ENCODE measurements at places on chromosomes 5 and 9.
A peak's percentile ranks its signal among the peaks of the same experiment; 100 is the strongest.

DNA sequence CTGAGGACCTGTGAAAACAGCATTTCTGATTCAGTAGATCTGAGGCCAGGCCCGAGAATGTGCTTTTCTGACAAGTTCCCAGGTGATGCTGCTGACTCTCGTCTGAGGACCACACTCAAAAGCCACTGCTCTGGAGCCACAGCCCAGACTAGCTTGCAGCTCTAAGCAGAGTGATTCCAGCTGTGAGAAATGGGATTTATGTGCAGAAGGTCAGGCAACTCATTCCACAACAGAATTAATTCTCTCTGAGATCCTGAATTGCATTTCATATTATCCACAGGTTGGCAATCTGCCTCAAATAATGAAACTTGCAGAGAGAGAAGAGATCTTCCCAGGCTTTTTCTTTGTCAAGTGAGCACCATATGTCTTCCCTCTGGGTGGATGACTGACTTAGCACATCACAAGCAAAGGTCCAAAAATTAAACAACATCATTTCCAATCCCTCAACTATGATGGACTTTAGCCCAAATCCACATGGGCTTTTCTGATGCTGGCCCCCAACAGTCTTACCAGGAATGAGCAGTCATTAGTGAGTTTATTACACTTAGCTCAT lies 140.2 kb downstream of the ALDH1A1 start:
- no peak for DNase-seq

- no peak for DNase-seq
These were observed 892.2 kb upstream of the ACO1 start for GRCh38 chr9:31492229-31492628.

- DNase-seq = no peak
These were observed 1.6 kb downstream of the FSTL4 start for GRCh38 chr5:133610489-133611356.

DNA sequence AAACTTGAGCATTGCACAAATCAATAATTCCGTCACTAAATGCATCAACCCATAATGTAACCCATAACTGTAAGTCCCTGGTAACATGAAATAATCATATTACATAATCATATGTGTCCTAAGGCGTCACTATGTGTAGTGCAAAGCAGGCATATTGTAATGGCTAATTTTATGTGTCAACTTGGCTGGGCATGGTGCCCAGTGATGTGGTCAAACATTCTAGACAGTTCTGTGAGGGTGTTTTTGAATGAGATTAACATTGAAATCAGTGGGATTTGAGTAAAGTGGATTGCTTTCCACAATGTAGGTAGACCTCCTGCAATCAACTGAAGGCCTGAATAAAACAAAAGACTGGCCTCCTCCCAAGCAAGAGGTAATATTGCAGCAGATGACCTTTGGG lies 794.4 kb upstream of the ACO1 start:
- DNase-seq = no peak

- DNase-seq = no peak
These were observed 26.4 kb downstream of the PTGR1 start for GRCh38 chr9:111572950-111573604.

DNA sequence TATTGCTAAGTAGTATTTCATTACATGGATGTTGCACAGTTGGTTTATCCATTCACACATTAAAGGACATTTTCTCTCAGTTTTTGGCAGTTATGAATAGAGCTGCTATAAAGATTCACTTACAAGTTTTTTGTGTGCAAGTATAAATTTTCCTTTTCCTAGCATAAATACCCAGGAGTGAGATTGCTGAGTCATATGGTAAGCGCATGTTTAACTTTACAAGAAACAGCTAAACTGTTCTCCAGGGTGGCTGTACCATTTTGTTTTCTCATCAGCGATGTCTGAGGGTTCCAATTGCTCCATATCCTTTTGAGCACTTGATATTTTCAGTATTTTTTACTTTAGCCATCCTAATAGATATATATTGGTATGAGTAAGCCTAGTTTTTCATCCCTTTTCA lies 16.4 kb upstream of the ABCA1 start:
- no peak for DNase-seq

DNA sequence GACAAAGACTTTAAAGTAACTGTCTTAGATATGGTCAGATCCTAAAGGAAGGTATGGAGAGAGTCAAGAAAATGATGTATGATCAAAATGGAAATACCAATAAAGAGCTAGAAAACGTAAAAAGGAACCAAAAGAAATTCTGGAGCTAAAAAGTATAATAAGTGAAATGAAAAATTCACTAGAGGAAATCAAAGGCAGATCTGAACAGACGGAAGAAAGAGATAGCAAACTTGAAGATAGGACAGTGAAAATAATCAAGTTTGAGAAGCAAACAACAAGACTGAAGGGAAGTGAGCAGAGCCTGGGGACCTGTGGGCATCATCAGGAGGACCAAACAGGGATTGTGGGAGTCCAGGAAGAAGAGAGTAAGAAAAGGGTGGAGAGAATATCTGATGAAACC lies 115.4 kb downstream of the EHMT1 start:
- no peak for DNase-seq

DNA sequence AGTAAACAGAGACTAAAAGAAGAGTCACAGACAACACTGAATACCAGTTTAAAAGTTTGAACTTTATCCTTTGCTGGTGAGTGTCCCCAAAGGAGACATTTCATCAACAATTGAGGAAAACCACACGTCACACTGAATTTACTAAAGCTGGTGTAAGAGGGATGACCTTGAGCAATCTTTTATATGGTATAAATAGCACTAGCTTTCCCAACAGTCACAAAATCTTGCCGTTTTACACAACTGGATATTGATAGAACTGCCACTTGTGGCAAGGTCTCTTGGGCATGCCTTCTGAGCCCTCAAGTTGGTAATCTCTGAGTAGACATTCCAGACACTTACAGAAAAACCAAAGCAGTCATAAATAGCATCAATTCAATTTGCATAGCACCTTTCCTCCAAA lies 311.5 kb upstream of the TARS1 start:
- DNase-seq = no peak

- peak; percentile 2 for DNase-seq
These were observed 174.6 kb downstream of the RFK start for GRCh38 chr9:76219560-76220151.

- DNase-seq = no peak
These were observed 405.5 kb downstream of the PDE4D start for GRCh38 chr5:59487772-59488729.

- no peak for DNase-seq
These were observed 39.7 kb downstream of the ACTL7B start for GRCh38 chr9:108816037-108816436.

- DNase-seq = peak; percentile 48
These were observed 43.6 kb upstream of the RAD23B start for GRCh38 chr9:107239474-107239873.

- no peak for DNase-seq
These were observed 1891.7 kb upstream of the WWC1 start for GRCh38 chr5:166399781-166400180.

- no peak for DNase-seq
These were observed 804 bp downstream of the TTC39B start for GRCh38 chr9:15306068-15306756.

GRCh38 chr9:35619800-35620158 lies 1.6 kb upstream of the CD72 start:
- no peak for DNase-seq

DNA sequence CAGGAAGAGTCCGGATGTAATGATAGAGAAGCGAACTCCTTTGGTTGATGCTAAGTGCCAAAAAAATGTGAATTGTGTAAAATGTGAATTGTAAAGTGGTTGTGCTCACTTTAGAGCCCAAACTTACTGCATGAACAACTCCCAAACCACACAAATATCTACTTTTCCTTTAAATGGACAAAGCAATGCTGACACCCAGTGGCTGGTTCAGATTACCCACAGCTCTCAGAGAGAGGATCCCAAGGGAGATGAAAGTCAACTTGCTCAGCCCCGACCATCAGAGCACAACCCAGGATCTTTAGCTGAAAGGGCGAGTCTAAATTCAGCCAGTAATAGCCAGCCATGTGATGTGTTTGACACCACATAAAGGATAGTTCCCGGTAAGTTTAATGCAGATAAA lies 133.7 kb downstream of the NMUR2 start:
- DNase-seq = peak; percentile 42

- no peak for DNase-seq
These were observed 44.8 kb upstream of the CLK4 start for GRCh38 chr5:178671602-178672144.

DNA sequence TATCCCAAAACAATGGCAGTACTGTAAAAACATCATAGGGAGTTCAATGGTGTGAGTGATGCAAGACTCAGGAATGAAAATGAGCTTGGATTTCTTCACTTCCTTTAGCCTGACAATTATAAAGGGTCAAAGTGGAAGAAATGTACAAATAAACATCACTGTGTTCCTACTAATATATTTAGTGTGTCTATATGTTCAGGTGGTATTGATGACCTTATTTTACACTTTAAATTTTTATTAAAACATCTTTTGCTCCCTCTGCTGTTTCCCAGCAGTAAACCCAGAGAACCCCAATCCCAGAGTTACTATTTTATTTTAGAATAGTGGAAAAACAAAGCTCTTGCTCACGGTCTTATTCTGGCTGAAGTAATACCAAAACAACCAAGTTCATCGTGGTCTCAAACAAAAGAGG lies 2.0 kb downstream of the LOX start:
- DNase-seq = no peak

GRCh38 chr5:143404416-143405062 lies 1.1 kb upstream of the NR3C1 start:
- no peak for DNase-seq

GRCh38 chr5:158174918-158175851 lies 316.2 kb upstream of the CLINT1 start:
- peak; percentile 55 for DNase-seq

- DNase-seq = no peak
These were observed 146.1 kb downstream of the GAS1 start for GRCh38 chr9:86801246-86801645.

DNA sequence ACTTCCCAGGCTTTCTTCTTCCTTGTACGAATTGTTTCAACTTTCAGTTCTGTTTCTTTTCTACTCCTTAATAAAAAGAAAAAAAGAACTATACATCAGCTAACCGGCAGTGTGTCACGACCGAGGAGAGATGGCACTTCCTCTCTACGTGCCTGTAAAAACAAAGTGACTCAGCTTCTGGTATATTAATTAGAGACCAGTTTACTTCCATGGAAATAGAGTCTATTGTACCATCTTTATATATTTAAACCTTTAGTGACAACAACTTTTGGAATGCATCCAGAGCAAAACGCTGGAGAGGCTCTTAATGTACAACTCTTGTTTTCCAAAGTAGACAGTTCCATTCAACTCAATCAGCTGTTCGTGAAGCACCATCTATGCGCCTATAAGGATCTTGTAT lies 94.5 kb upstream of the LIFR start:
- DNase-seq = no peak

DNA sequence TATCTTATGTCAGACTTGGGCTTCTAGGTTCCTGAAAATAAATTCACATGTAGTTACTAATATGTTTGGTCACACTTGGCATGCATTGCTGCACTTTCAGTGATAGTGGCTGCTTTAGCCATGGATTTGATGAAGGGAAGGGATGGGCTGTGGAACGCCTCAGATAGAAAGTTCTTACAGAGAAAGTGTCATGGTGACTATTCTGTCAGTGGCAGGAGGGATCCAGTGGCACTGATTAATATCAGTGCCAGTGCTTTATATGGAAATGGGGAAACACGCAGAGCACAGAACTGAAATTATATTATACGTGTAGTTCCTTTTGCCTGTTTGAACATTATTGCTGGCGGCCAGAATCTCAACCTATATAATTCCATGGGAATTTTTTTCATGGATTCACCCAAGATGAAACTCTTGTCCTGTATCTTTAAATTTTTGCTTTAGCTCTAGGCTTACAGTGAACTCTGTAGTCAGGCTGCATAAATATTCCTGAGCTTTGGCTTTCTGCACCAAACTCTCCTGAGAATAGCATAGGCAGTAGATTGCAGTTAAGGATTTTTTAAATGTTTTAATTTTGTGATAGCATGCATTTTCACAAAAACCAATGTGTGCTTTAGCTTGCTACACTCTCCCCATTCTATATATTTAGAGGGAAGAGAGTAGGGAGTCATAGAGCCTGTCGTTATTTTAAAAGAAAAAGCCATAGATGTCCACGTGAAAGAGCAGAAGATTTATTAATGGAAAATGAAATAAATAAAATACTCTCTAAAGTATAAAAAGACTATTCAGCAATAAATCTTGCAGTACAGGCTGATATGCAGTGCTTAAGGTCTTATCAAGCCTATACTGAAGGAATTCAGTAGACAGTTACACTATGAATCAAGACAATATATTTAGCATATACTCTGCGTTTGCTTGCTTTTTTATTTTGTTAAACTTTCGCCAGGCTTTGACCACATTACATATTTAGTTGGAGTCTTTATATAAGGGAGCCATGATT lies 98.7 kb downstream of the EDIL3 start:
- DNase-seq = no peak

GRCh38 chr9:93057703-93058354 lies 672 bp upstream of the SUSD3 start:
- DNase-seq = no peak

DNA sequence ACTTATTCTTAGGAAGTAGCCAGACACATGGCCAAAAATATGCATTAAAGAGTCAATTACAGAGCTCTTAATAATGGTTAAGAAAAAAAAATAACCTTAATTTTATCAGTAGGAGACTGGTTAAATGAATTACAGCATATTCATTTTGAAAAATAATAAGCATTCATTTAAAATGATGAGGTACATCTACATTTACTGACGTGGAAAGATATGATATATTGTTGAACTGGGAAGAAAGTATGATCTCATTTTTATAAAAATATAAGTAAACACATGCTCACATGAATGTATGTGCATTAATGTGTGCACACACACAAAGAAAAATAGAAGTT lies 250.3 kb downstream of the ENC1 start:
- no peak for DNase-seq

DNA sequence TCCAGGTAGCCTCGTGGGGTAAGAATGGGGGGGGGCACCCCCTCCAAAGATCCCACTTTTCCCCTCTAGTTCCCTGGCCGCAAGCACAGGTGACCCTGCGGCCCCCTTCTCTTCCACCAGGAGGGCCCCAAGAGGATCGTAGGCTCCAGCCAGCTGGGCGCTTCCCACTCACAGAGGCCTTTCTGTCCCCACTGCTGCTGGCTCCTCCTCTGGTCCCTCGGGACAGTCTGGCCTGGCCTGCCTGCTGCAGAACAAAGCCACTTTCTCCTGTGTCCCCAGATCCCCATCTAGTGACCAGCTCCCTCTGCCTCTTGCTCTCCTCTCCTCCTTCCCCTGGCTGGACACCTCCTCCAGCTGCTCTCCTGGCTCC lies 534 bp upstream of the SAPCD2 start:
- peak; percentile 61 for DNase-seq

GRCh38 chr5:619444-619843 lies 7.3 kb downstream of the CEP72 start:
- DNase-seq = no peak

GRCh38 chr5:111747337-111747736 lies 9.7 kb downstream of the NREP start:
- DNase-seq = no peak

GRCh38 chr5:78627766-78628165 lies 20.8 kb downstream of the LHFPL2 start:
- DNase-seq = no peak

DNA sequence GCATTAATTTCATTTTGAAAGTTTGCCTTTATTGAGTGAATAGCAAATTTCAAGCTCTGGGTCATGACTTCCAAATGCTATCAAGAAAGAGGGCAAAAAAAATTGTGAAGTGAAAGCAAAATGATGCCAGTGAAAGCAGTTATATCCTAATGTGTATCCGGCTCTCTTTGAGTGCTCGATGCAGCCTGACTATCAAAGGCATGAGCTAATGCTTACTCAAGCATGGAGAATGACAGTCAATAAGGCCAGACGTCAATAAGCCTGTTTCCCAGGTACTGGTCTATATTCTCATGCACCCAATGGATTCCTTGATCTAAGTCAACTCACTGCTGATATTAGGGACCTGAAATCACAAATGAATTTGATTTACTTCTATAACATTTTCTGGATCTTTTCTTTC lies 435.5 kb downstream of the CAAP1 start:
- no peak for DNase-seq

Measured in RKO (cell line).